B cell (primary cell): ENCODE measurements at places on chromosomes 7 and 10.

DNA sequence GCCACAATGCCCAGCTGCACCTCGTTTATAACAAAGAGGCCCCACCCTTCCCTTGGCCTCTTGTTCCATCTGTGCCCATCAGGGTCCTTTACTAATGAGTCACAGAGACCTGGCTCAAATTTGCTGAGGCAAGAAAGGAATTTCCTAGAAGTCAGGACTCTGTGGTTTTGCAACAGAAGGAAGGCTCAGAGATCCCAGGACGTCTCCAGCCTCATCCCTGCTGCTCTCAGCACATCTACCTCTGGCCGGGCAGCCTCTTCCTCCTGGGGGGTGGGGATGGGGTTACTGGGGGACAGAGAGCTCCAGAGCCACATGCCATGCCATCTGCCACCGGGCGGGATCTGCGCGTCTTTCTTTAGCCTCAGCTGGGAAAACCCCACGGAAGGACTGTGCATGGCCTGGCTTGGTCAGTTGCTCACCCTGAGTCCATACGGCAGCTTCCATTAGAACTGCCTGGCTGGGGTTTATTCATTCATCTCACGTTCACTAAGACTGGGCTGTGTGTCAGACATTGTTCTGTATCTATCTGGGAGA is 41.9 kb upstream of the PSMG3 start:
- no peak for DNase-seq
- H3K4me1 ChIP-seq, result no peaks in the 10 kb centered on the region
- no peak overlapping the region for H3K27ac ChIP-seq
- H3K4me3 ChIP-seq, result no peak overlapping the region
- no peaks in the 10 kb centered on the region for H3K36me3 ChIP-seq

DNA sequence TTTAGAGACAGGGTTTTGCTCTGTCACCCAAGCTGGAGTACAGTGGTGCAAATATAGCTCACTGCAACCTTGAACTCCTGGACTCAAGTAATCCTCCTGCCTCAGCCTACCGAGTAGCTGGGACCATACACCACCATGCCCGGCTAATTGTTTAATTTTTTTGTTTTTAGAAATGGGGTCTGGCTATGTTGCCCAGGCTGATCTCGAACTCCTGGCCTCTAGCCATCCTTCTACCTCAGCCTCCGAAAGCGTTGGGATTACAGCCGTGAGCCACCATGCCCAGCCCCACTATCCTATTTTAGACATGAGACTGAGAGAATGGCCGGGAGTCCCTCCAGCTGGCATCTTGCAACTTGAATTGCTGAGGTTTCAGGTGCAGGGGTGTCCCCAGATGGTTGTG is 39.4 kb downstream of the KCTD7 start:
- H3K4me3 ChIP-seq, result no peak overlapping the region
- no peaks in the 10 kb centered on the region for H3K36me3 ChIP-seq
- no peaks in the 10 kb centered on the region for H3K4me1 ChIP-seq

- H3K27me3 ChIP-seq, result peaks cover 2% of the 10 kb centered on the region
- H3K4me1 ChIP-seq, result peaks cover 6% of the 10 kb centered on the region
- no peak overlapping the region for H3K27ac ChIP-seq
- H3K4me3 ChIP-seq, result no peak overlapping the region
Observed at GRCh38 chr7:2670720-2671391, 17.1 kb upstream of the AMZ1 start.

GRCh38 chr10:79230328-79230830 is 116.9 kb upstream of the PPIF start:
- no peak overlapping the region for H3K4me3 ChIP-seq
- peaks cover 26% of the 10 kb centered on the region for H3K4me1 ChIP-seq
- no peaks in the 10 kb centered on the region for H3K27me3 ChIP-seq

- no peak for DNase-seq
- H3K27me3 ChIP-seq, result no peaks in the 10 kb centered on the region
- no peaks in the 10 kb centered on the region for H3K4me1 ChIP-seq
- no peak overlapping the region for H3K4me3 ChIP-seq
- peaks cover 12% of the 10 kb centered on the region for H3K36me3 ChIP-seq
Observed at GRCh38 chr7:139294241-139294640, 46.9 kb upstream of the FMC1 start.

GRCh38 chr10:14416308-14416700 is 85.6 kb upstream of the FRMD4A start:
- DNase-seq, result no peak
- H3K27me3 ChIP-seq, result peaks cover 16% of the 10 kb centered on the region
- no peaks in the 10 kb centered on the region for H3K4me1 ChIP-seq
- no peaks in the 10 kb centered on the region for H3K36me3 ChIP-seq
- H3K27ac ChIP-seq, result no peak overlapping the region

GRCh38 chr10:7856678-7857077 is 38.4 kb downstream of the TAF3 start:
- no peaks in the 10 kb centered on the region for H3K4me1 ChIP-seq
- no peak overlapping the region for H3K4me3 ChIP-seq
- no peaks in the 10 kb centered on the region for H3K36me3 ChIP-seq

GRCh38 chr10:44176311-44176710 is 208.6 kb downstream of the CXCL12 start:
- no peaks in the 10 kb centered on the region for H3K27me3 ChIP-seq
- no peak overlapping the region for H3K4me3 ChIP-seq
- no peak overlapping the region for H3K27ac ChIP-seq
- no peaks in the 10 kb centered on the region for H3K36me3 ChIP-seq
- no peak for DNase-seq
- H3K4me1 ChIP-seq, result no peaks in the 10 kb centered on the region

DNA sequence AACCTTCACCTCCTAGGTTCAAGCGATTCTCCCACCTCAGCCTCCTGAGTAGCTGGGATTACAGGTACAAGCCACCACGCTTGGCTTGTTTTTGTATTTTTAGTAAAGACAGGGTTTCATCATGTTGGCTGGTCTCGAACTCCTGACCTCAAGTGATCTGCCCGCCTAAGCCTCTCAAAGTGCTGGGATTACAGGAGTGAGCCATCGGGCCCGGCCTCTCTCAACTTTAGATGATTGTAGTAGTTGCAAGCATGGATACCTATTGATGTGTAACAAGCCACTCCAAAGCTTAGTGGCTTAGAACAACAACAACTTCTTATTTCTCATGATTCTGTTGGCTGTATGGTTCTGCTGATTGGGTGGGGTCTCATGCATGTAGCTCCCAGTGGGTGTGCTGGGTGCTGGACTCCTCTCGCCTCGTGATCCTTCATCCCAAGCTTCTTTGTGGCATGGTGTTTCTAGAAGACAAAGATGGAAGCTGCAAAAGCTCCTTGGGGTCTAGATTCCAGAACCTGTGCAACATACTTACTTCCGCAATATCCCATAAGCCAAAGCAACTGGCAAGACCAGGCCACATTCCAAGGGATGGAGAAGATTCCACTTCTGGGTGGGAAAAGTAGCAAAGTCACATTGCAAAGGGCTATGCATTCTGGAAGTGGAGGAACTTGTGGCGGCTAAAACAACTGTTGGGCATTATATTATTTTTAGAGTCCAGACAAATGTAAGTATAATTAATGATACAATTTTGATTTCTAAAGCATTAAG is 37.9 kb downstream of the SKIDA1 start:
- H3K36me3 ChIP-seq, result no peaks in the 10 kb centered on the region
- no peak overlapping the region for H3K4me3 ChIP-seq
- peaks cover 8% of the 10 kb centered on the region for H3K27me3 ChIP-seq
- H3K4me1 ChIP-seq, result no peaks in the 10 kb centered on the region
- DNase-seq, result no peak
- no peak overlapping the region for H3K27ac ChIP-seq

GRCh38 chr7:17146621-17147020 is 151.8 kb upstream of the AHR start:
- H3K4me3 ChIP-seq, result no peak overlapping the region
- H3K27me3 ChIP-seq, result no peaks in the 10 kb centered on the region
- DNase-seq, result no peak
- H3K27ac ChIP-seq, result no peak overlapping the region

DNA sequence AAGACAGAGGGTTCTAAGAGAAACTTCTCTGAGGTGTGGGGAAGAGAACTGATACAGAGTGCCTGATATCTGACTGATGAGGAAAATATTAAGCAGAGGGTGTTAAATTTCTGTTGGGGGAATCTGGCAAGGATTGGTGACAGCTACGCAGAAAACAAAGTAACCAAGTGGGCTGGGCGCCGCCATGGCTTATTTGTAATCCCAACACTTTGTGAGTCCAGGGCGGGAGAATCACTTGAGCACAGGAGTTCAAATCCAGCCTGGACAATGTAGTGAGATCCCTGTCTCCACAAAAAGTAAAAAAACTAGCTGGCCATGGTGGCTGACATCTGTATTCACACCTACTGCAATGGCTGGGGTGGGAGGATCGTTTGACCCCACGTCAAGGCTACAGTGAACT is 2.1 kb upstream of the C7orf25 start:
- H3K27ac ChIP-seq, result no peak overlapping the region
- peaks cover 19% of the 10 kb centered on the region for H3K36me3 ChIP-seq
- H3K27me3 ChIP-seq, result no peaks in the 10 kb centered on the region
- no peak overlapping the region for H3K4me3 ChIP-seq
- peaks cover 18% of the 10 kb centered on the region for H3K4me1 ChIP-seq

DNA sequence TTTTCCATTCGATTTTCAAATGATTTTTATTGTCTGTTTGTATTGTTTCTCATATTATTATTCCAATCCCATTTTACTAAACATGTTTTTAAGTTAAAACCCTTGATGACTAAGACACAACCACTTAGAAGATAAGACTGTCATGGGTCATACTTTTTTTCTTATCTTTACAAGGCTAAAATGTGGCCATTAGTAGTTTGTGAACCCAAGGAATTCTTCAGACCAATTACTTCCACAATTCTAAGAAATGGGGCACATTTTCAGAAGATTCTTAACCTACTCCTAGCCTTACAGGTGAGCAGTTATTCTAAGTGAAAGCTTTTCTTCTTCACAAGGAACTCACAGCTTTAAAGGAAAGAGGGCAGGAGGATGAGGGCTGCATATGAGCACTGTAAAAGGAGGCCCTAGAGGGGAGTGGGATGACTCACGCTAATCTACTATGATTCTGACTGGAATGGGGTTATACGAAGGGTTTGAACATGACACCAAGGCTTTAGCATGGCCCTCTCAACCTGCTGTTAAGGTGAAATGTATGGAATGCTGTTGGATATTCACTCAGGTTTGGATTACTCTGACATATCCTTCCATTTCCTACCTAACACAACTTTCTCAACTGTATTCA is 81.0 kb downstream of the SORCS1 start:
- no peaks in the 10 kb centered on the region for H3K4me1 ChIP-seq
- no peak overlapping the region for H3K4me3 ChIP-seq
- no peak for DNase-seq
- no peaks in the 10 kb centered on the region for H3K27me3 ChIP-seq
- H3K36me3 ChIP-seq, result no peaks in the 10 kb centered on the region

DNA sequence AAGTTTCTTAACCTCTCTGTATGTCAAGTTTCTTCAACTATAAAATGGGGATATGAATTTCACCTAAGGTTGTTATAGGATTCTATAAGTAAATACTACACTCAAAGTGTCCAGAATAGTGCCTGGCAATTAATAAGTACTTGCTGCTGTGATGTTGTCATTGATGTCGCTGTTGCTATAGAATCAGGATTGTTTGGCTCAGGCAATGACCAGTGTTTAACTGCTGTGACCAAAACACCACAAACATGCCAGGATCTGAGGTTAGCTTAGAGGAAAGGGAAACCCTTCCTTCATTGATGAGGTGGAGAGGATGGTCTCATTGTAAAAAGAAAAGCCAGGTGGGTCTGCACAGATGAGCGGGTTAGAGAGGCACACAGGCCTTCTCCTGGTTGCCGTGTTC is 223.1 kb upstream of the INHBA start:
- DNase-seq, result no peak
- H3K27ac ChIP-seq, result no peak overlapping the region
- no peaks in the 10 kb centered on the region for H3K27me3 ChIP-seq
- H3K36me3 ChIP-seq, result no peaks in the 10 kb centered on the region
- H3K4me3 ChIP-seq, result no peak overlapping the region

DNA sequence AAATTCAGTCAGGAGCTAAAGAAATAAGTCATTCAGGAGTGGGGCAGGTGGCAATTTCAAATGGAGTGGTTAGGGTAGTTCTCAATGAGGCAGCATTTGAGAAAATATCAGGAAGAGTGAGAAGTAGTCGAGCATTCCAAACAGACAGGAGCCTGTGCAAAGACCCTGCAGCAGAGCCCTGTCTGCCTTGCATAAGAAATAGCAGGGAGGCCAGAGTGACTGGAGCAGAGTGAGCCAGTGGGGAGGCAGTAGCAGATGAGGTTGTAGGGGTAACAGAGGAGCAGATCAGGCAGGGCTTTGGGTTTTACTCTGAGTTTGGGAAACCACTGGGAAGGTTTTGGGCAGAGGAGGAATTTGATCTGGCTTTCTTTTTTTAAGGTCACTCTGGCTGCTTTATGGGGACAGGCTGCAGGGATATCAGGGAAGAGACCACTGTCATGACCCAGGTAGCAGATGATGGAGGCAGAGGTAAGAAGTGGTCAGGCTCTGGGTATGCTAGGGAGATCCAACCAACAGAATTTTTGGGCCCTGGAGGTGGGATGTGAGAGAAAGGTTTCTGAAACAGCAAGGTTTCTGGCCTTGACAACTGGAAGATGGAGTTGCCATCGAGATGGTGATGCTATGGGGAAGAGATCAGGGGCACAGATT is 1.3 kb upstream of the BLVRA start:
- H3K4me1 ChIP-seq, result peaks cover 10% of the 10 kb centered on the region
- H3K27ac ChIP-seq, result no peak overlapping the region
- no peaks in the 10 kb centered on the region for H3K27me3 ChIP-seq
- no peak for DNase-seq

DNA sequence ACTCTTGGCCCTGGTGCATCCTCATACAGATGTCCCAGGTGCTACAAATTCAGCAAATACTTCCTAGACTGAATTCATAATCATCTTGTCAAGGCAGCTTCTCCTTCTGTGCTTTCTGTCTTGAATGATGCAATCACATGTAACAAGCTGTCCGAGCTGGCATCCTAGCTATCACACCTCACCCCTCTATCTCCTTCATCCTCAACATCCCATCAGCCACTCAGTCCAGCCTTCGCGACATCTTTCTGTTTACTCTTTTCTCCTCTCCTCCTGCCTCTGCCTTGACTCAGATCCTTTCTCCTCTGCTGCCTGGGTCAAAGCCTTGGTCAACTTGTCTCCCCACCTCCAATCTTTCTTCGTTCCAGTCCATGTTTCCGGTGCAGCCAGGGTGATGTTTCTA is 240.4 kb upstream of the CELF2 start:
- no peaks in the 10 kb centered on the region for H3K36me3 ChIP-seq
- no peak for DNase-seq
- no peaks in the 10 kb centered on the region for H3K27me3 ChIP-seq
- no peak overlapping the region for H3K27ac ChIP-seq
- H3K4me1 ChIP-seq, result no peaks in the 10 kb centered on the region
- no peak overlapping the region for H3K4me3 ChIP-seq

GRCh38 chr10:106410331-106410730 is 754.2 kb downstream of the SORCS1 start:
- H3K27me3 ChIP-seq, result no peaks in the 10 kb centered on the region
- no peak for DNase-seq
- no peaks in the 10 kb centered on the region for H3K4me1 ChIP-seq
- no peaks in the 10 kb centered on the region for H3K36me3 ChIP-seq

GRCh38 chr10:30702860-30703259 is 73.3 kb upstream of the LYZL2 start:
- H3K4me3 ChIP-seq, result no peak overlapping the region
- H3K27ac ChIP-seq, result no peak overlapping the region
- H3K4me1 ChIP-seq, result peaks cover 53% of the 10 kb centered on the region
- DNase-seq, result no peak
- no peaks in the 10 kb centered on the region for H3K27me3 ChIP-seq
